ENCODE measurements at places on chromosomes 1 and 21.

GRCh38 chr1:45840704-45841103 lies 37.3 kb downstream of the MAST2 start:
- no peak for DNase-seq

DNA sequence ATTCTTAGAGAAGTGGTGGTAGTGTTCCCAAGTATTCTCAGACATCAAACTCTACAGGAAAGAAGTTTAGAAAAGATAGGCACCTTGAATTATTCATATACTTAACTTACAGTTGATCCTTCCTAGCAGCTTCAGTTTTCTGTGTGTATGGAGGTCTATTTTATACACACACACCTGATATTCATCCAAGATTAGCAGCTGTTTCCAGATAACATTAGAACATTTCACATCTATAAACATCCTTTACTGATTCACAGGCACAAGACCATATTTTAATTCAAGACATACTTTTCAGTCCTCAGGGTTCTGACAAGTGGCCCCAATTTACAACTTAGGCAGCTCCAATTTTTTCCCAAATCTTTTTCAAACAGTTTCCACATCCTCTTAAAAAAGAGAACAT lies 287.8 kb upstream of the USP25 start:
- no peak for DNase-seq

- no peak for DNase-seq
Measured at GRCh38 chr1:167294528-167294927, 73.8 kb downstream of the POU2F1 start.

- no peak for DNase-seq
Measured at GRCh38 chr1:245877976-245878375, 629.1 kb downstream of the SMYD3 start.

- no peak for DNase-seq
Measured at GRCh38 chr1:152770411-152770810, 4.5 kb upstream of the LCE1F start.

DNA sequence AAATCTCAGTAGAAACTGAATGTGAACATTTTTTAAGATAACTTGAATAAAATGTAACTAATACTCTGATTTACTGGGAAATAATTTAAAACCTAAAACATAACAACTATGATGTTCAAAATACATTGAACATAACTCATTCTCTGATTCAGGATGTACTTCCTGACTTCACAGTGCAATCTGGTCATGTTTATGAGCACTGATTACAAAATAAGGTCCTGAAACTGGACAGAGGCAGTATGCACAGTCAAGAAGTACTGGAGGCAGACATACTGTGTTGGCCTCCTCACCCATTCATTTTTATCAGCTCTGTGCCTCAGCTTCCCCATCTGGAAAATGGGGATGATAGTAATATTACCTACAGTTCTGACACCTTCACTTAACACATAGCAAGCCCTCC lies 651.3 kb downstream of the PTPRC start:
- DNase-seq, result no peak

DNA sequence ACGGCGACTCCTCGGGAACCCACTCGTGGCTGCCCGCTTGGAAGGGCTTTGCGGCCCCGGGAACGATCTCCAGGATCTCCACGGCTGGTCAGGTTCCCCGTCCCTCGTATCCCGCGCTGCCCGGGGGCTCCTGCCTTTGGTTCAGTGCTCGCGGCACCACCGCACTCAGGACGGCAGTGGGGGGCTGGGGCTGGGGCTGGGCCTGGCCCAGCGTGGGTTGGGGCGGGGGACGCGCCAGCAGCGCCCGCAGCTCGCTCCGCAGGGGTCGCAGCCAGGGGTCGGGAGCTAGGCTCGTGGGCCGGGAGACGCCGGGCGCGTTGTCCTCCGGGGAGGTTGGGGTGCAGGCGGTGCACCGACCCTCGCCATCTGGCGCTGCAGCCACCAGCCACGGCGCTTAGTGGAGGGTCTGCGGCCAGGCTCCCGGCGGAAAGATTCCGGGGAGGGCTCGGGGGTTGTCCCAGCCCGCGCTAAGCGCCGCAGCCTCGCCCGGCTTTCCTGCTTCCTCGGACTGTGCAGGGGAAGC lies 8.9 kb downstream of the SIM2 start:
- no peak for DNase-seq

DNA sequence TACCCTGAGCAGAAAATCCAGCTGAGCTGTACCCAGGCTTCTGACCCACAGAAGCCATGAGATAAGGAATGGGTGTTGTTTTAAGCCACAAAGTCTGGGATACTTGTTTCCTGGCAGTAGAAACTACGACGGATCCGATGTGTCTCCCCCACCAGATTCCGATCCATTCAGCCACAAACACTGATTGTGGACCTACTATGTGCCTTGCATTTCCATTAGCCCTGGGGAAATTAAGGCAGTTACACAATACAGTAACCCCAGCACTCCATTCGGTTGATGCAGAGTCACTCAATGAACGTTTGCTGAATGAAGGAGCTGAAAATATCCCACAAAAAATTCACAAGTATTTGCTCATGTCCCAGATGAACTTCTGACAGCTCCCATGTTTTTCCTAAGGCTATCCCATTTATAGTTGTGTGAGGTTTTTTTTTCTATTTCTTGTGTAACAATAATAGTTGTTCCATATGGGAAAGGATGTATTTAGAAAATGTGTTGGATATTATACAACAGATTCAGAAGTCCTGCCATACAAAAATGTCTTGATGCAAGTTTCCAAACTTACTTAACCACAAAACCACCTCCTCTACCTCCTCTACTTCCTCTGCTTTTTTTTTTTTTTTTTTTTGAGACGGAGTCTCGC lies 29.6 kb upstream of the KAZN start:
- no peak for DNase-seq

GRCh38 chr21:28224191-28224726 lies 768.4 kb downstream of the LTN1 start:
- no peak for DNase-seq

DNA sequence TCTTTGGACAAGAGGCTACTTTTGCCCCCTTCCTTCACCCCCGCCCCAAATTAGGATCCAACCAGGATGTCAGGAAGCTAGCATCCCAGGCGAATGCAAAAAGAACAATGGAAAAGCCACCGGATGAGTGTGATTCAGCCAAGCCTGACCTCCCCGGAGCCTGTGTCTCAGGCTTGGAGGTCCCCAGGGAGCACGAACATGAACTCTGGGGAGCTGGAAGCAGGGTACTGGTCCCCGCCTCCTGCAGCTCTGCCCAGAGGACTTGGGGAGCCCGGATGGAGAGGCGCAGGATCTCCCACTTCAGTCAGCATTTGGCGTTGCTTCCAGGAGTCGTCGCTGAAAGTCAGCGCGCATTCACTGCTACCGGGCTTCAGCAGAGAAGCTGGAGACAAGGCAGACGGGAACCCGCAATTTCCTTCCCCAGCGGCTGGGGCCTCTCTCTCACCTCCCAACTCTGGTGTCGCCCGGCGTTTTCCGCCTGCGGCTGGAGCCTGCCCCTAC lies 1.8 kb upstream of the TBX15 start:
- no peak for DNase-seq

- DNase-seq, result no peak
Measured at GRCh38 chr1:167670563-167670962, 40.5 kb downstream of the RCSD1 start.

GRCh38 chr1:119554183-119554582 lies 47.2 kb downstream of the HSD3B1 start:
- DNase-seq, result no peak

GRCh38 chr1:187873126-187873525 lies 1044.4 kb downstream of the PLA2G4A start:
- no peak for DNase-seq

DNA sequence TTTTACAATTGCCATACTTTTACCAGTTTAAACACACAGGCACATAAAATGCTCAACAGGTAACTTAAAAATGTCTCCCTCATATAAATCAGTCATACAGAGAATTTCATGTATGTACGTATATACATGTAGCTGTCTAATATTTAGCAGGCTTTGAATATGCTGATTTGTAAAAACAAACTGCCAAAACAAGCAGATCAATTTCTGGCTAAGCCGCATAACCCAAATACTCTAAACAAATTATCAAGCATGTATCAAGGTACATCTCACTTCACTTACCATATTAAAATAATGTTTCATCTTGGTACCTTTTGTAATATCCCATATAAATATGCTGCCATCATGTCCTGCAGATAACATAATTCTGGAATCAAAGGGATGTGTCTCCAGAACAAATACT lies 43.8 kb downstream of the BRWD1 start:
- DNase-seq, result no peak

Measured in Calu3 (cell line).